HuH-7 (cell line): ENCODE measurements at places on chromosomes 3 and 15.

GRCh38 chr3:23867400-23867799 is 49.4 kb downstream of the NKIRAS1 start:
- DNase-seq: no peak

DNA sequence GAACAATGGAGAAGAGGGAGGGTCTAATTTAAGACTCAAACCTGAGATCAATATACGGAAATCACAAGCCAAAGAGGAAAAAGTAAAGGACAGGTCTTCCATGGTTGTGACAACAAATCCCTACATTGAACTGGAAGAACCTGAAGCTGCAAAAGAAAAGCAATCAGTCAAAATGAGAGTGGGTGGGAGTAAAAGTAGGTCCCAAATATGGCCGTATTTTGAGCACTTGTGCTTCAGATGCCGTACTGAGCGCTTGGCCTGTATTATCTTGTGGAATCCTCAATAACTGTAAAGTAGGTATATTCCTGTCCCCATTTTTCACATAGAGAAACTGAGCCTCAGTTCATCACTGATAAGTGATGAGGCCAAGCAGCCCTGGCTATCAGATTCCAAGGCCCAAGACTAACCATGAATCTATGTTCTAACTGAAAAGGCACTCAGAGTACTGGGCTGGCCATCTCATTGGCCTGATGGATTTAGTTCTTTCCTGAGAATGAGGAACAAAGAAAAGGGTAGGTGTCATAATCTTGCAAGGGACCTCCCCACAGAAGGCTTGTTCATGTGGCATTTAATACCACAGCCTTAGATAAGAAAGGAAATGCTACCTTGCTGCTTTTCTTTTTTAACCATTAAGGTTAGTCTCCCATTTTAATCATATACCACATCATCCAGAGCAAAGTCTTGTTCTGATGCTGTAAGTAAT is 52.5 kb downstream of the LRRN1 start:
- no peak for DNase-seq

- no peak for DNase-seq
Measured at GRCh38 chr3:119222391-119222790, 18.3 kb downstream of the B4GALT4 start.

GRCh38 chr3:30951826-30952225 is 57.4 kb upstream of the GADL1 start:
- no peak for DNase-seq

DNA sequence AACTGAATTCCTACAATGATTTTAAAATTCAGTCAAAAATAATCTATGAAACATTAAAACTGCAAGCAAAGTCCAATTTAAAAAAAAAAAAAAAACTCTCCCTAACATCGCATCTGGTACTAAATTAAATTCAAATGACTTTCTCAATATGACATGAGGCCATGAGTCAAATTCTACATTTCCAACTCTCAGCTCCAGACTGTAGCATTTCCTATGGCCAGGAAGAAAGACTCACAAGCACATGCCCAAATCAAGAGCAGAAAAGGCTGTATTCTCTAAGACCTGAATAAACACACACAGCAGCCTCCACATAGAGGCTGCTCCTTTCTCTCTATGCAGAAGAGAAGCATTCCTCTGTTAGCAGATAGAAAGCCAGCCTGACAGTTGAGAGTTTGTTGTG is 729.2 kb downstream of the ROBO1 start:
- no peak for DNase-seq
